Fibroblast of skin of right quadriceps (primary cell): ENCODE measurements at places on chromosomes 5 and 9.

DNA sequence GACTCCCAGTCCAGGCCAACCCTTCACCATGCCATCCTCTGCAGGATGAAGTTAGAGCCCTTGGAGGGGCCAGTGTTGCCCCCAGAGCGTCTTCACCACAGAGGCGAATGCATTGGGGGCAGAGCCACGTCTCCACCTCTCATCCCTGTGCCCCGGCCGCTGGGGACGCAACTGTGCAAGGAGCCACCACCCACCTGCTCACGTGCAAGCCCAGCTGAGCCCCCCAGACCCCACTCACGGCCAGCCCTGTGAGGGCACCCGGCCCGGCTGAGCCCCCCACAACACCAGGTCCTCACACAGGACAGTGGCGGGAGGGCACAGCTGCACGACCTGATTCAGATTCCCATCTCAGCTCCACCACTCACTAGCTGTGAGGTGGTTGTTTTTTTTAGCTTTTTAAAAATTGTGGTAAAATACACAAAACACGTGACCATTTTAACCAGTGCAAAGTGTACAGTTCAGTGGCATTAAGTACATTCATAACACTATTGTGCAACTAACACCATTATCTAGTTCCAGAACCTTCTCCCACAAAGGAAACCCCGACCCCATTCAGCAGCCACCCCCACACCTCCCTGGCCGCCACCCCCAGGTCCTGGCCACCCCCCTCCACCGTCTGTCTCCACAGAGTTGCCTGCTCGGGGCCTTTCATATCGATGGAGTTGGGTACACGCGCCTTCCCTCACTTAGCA lies 33.5 kb upstream of the UBAC1 start:
- no peak for DNase-seq

GRCh38 chr9:36840898-36841536 lies 193.1 kb downstream of the PAX5 start:
- no peak for DNase-seq

DNA sequence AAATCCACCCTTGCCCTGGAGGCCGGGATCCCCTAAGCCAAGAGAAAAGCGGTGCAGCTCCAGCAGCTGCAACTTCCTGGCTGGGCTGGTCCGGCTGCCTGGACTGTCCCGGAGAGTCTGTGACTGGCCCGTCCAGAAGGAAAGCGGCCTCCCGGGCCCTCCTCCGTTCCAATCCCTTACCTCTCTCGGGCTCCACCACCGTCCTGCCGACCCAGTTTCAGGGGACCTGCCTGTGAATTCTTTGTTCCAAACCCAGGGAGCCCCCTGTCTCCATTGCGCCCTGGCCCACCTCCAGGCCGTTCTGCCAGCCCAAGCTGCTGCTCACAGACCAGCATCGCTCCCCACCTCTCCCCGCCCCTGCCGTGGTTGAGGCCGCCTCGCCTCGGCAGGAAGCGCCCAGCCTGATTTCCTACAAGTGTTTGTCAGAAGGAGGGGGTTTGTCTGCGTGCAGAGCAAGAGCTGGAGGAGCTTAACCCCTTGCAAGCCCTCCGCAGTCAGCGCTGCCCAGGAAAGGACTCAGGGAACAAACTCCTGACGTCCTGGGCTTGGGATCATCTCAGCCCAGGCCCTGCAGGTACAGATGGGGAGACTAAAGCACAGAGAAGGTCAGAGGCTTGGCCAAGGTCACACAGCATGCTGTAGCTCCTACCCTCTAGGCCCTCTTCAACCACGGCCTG lies at the start of gene AKNA:
Gene AKNA (minus strand): TSS at position 303 of the 677 bp plus-strand sequence. CDS start 6,649 bp downstream, outside the sequence.
- DNase-seq = peak; percentile 77

- peak; percentile 77 for DNase-seq
Observed at GRCh38 chr5:54820346-54821134, 164.9 kb downstream of the ESM1 start.

- no peak for DNase-seq
Observed at GRCh38 chr5:155827949-155828348, 499.0 kb upstream of the SGCD start.

DNA sequence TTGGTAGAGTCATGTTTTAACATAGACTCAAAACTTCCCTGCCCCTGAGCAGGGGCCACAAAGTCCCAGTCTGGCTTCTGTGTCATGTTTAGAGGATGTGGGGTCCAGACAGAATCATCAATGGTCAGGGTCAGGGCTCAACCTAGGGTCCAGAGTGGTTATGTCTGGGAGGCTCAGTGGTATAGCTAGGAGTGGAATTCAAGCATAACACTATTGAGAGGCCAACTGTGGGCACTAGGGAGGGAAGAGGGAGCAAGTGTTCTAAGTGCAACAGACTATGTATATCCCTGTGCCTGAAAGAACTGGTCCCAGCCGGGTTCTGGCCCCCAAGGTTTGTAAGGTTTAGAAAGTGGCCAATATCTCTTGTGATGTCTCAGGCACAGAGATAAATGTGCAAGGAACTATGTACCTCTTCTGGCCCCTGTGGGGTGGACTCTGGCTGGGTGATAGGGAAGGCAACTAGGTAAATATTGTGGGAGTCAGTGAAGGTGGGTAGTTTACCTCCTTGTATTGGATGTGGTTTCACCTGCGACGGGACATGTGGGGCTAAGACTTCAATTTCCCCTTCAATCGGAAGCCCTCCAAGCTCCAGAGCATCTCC lies 14.0 kb downstream of the MYORG start:
- DNase-seq = no peak
